AG04449 (cell line): ENCODE measurements at places on chromosomes 13 and 19.

GRCh38 chr19:13056052-13056660, 46.5 kb downstream of the LYL1 start:
- no peak for DNase-seq

- no peak for DNase-seq
Observed at GRCh38 chr13:73955977-73956500, 178.2 kb downstream of the KLF12 start.

DNA sequence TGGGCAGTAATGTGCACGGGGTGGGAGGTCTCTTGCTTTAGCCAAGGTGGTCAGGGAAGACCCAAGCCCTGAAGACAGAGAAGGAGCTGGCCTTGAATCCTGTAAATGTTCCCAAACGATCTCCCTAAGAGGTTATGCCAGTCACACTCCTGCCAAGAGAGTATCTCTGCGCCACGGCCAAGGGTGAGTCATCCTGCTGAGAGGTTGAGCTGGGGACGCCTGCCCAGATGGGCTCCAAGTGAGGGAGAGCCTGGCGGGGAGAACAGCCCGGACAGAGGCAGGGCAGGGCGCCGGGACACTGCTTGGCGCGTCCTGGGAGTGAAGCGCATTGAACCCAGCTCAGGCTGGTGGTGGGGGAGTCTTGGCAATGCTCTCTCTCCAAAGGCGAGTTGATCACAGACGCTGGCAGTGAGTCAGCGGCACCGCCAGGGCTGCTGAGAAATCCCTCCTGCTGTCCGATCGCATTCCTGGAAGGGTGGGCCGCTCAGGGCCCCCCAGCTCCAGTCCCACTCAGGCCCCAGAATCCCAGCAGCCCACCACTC, 16.4 kb downstream of the SULT2B1 start:
- no peak for DNase-seq

GRCh38 chr13:31409678-31410356, 210.0 kb downstream of the B3GLCT start:
- no peak for DNase-seq

DNA sequence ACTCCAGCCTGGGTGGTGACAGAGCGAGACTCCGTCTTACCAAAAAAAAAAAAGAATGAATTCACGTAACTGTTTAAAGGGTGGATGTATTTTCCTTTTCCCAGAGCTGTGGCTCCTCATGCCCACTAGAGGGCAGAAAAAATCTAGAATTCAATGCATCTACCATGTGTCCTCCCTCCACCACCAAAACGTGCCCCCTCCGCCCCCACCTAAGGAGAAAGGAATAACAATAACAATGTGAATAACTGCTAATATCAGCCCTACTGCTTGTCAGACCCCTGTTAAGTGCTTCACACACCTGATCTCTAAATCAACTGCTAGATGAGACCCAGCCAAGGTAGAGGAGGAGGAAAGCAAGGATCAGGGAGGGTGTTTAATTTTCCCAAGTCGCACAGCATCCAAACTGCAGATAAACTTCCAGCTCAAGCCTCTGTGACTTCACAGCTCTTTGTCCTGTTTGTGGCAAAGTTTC, 20.2 kb upstream of the PNMA8B start:
- no peak for DNase-seq

- DNase-seq, result no peak
Observed at GRCh38 chr19:29269641-29270040, 56.7 kb upstream of the UQCRFS1 start.

- DNase-seq, result no peak
Observed at GRCh38 chr19:32150605-32151004, 194.8 kb upstream of the ZNF507 start.

DNA sequence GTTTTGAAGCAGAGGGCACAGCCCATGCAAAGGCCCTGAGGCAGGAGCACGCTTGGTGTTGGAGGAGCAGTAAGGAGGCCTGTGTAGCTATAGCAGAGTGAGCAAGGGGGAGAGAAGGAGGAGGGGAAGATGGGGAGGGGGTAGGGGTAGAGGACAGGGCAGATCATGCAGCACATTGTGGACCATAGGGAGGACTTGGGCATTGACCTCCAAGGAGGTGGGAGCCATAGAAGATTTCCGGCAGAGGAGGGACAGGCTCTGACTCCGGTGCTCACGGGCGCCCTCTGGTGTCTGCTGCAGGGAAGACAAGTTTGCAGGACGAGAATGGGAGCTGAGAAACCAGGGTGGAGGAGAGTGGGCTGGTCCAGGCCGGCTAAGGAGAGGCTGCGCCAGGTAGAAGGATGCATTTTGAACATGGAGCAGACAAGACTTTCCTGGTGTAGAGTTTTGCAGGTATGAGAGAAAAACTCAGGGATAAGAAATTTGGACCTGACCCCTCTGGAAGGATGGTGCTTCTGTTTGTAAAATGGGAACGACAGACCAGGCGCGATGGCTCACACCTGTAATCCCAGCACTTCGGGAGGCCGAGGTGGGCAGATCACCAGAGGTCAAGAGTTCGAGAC, 13.7 kb upstream of the CREB3L3 start:
- DNase-seq, result no peak

GRCh38 chr13:45607931-45608330, 7.6 kb downstream of the ERICH6B start:
- DNase-seq, result no peak
